ENCODE measurements at places on chromosomes 2 and 18.

- DNase-seq = no peak
Observed at GRCh38 chr18:9850309-9850708, 35.5 kb upstream of the TXNDC2 start.

GRCh38 chr2:121368836-121369235 is 83.8 kb upstream of the TFCP2L1 start:
- no peak for DNase-seq

GRCh38 chr2:219644801-219645480 is 17.5 kb downstream of the SLC4A3 start:
- DNase-seq = no peak

- no peak for DNase-seq
Observed at GRCh38 chr2:98084151-98084868, 2.7 kb upstream of the VWA3B start.

DNA sequence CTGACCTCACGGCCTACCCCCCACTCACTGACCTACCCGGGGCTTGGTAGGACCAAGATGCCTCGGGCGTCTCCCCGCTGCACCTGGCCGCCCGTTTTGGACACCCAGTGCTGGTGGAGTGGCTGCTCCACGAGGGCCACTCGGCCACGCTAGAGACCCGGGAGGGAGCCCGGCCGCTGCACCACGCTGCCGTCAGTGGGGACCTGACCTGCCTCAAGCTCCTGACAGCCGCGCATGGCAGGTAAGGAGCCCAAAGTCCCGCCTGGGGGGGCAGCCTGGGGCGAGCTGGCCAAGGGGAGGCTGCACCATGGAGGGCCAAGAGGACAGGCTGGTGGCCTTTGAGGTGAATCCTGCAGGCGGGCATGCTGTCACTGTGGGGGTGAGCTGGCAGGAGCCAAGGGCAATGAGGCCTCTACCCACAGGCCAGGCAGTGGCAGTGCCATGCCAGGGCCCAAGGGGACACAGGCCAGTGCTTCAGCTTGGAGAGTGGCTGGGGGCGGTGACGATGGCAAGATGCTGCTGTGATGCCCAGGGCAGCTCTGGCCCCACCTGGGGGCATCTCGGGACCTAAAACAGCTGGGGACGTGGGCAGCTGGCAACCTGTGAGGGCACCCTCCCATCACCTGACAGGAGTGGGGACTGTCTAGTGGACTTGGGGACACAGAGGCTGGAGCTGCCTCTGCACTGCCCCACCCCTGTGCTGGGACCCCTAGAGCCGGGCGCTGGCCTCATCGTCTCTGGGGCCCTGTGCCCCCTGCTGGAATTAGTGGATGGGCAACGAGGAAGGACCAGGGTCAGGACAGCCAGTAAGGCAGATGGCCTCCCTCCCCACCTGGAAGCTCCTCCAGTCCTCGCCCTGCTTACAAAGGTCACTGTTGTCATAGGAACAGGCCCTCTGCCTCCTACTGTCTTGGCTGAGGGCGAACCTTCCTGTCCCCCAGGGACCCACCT is 2.0 kb downstream of the ESPNL start:
- DNase-seq = no peak

GRCh38 chr2:147161746-147162145 is 683.1 kb upstream of the ACVR2A start:
- DNase-seq = no peak

GRCh38 chr2:23379220-23379695 is 5.7 kb upstream of the KLHL29 start:
- no peak for DNase-seq

GRCh38 chr2:220533485-220533884 is 906.1 kb downstream of the SLC4A3 start:
- DNase-seq = peak; percentile 72

DNA sequence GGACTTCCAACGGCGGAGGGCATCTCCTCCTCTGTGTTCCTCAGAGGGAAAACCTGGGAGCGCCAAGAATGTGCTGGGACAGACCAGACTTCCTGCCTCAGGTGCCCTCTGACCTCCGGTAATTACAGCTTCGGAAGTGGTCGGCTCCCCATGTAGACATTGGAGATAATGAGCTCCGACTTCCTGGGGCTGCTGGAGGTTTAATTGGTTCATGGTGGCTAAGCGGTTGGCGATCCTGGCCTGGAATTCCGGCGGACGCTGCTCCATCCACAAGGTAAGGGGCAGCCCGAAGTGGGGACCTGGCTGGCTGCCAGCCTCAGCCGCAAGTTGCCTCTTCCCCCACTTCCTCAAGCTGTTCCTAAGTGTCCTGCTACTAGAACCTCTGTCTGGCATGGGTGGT is 83.2 kb upstream of the EPC2 start:
- DNase-seq = peak; percentile 68

GRCh38 chr2:19219060-19219459 is 139.4 kb downstream of the OSR1 start:
- no peak for DNase-seq

- no peak for DNase-seq
Observed at GRCh38 chr2:45614871-45615415, 3.9 kb upstream of the SRBD1 start.

GRCh38 chr2:68318914-68319397 is 793 bp downstream of the CNRIP1 start:
- no peak for DNase-seq

DNA sequence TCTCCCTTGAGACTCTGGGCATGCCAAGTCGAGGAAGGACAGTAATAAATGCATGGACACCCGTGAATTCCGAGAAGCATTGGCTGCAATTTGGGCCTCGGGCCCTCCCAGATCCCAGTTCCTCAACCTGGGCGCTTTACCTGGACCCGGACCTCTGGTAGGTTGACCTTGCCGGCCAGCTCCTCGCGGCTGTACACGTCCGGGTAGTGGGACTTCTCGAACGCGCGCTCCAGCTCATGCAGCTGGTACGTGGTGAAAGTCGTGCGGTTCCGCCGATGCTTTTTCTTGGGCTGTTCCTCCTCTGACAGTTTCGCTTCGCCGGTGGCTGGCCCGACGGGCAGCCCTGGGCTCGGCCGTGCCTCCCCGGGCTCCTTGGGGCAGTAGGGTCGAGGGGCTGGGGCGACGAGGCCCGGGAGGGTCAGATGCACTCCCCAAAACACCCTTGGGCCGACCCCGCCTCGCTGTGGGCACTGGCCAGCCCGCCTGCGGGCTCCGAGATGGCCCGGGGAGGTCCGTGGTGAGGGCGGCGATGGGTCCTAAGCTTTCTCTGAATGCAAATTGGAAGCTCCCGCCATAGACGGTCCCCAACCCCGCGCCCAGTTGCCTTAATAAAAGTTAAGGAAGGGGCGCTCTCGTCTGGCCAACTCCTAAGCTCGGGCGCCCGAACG is 899 bp downstream of the RAX start:
- DNase-seq = no peak

DNA sequence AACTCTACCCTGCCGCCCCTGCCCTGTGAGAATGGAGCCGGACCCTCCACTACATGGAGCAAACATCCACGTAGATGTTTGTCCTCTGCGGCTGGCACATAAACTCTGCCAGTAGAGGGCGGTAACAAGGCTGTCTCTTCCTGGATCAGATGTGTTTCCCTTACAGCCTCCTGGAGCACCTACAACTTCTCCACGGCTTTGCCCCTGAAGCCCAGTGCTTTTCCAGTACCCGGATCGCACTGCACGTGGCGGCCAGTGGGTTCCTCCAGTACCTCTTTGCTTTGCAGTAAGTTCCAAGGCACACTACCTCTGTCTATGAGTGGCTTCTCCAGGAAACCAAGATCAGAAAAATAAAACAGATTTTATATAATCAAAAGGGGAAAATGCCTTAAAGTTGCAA is 651.3 kb downstream of the DCDC2C start:
- DNase-seq = peak; percentile 81

- DNase-seq = no peak
Observed at GRCh38 chr2:121372721-121373353, 87.8 kb upstream of the TFCP2L1 start.

- DNase-seq = peak; percentile 37
Observed at GRCh38 chr2:179861027-179861415, 391 bp downstream of the ZNF385B start.

DNA sequence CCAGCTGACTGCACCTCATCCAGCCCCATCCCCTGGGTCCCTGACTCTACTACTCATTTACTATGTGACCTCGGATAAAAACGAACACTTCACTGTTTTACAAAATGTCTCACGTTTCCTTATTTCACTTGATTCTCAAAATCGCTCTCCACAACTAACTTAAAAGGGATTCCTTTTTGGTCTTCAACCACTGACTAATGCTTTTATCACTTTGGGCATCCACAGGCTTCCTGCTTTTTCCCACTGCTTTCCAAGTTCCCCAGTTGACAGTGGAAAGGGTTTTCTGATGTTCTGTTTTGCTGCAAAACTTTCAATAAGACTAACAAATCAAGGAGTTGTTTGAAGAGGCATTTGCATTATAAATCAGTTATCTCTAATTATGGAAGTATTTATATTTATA is 24.1 kb downstream of the EIF2AK3 start:
- DNase-seq = no peak

DNA sequence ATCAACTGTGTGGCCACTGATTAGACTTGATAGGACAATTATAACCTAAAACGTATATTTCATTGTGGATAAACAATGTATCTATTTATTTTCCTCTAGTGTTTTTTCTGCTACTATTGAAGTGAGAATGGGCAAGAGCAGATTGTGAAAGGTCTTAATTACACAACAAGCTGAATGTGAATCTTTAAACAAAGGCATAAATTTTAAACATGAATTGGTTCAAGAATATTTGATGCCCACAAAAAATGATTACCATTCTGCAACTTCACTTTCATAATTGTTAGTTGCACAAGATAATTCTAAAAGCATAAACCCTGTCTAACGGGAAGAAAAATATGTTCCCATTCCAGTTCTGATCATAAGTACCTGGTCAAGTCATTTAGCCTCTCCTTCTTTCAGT is 285.6 kb downstream of the GULP1 start:
- no peak for DNase-seq

- no peak for DNase-seq
Observed at GRCh38 chr18:33556846-33557245, 21.2 kb upstream of the ASXL3 start.

DNA sequence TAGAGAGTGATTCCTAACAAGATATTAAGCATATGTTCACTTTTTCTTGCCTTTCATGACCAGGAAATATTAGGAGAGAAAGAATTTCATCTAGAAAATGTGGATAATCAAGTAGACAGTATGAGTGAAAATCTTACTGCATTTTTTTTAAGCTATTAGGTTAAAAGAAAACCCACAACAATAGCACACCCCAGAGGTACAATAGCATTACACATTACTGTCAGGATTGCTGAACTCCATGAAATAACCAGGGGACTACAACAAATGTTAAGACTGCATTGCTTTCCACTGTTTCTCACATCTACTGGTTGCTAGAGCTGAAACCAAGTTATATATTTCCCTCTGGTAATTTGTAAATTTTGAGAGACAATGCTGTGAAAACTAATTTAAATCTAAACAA is 33.7 kb downstream of the KLF7 start:
- DNase-seq = no peak

DNA sequence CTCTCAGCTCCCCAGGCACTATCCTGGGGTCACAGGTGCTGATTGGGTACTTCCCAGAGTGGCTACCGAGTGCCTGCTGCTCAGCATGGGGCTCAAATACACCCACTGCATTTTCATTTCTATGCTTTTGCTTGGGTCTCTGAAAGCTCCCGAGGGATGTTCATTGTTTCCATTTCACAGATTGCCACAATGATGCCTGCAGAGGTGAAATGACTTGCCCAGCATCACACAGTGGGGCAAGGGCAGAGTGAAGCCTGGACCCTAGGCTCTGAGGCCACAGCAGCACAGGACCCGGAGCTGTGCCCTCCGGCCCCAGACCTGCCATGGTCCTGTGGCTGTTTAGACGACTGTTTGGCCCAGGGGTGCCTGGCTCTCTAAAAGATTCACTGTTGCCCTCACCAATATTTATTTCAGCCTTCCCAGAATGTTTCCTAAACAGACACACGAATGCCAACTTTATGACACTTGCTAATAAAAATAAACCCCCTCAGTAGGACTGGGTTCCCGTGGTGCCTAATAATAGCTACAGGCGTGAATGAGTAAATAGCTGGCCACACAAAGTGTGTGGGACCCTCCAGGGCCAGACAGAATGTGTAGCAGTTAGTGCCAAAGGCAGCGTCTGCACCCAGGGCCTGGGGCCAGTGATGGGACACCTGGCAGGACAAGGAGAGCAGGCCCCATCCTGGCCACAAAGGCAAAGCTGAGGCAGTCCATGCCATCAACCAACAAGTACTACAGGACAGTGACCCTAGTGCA is 11.5 kb upstream of the ST8SIA5 start:
- DNase-seq = no peak

DNA sequence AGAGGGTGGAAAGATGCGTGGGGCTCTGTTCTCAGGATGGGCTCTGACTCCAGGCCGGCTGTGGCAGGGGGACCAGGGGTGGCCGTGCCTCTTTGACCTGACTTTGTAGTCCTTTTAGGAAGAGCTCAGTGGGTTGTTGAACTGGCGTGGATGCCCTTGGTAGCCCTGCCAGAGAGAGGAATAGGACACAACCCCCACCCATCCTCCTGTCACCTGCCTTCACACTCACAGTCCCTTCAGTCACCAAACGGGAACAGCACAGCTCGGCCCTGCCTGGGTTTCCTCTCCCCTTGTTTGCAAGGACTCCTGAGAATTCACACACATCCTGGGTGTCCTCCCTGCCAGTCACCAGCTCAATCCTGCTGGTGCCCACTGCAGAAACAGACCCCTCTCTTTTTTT is 20.1 kb upstream of the MRPL33 start:
- no peak for DNase-seq

- no peak for DNase-seq
Observed at GRCh38 chr2:67994716-67995115, 68.1 kb downstream of the C1D start.

DNA sequence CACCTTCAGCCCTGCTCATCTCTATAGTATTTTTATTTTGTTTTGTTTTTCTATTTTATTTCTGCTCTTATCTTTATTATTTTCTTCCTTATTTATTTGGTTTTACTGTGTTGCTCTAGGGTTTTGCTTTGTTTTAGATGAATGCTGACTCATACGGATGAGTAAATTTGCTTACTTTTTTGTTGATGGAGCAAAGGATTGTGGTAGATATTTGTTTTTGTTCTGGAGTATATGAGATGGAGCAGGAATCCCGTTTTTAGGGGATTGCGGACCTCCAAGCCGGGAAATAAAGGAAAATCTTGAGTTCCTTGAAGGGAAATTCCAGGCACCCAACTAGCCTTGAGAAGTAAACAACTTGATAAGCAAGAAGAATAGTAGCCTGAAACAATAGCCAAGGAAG is 15.3 kb upstream of the COLEC12 start:
- DNase-seq = no peak
